ENCODE measurements at places on chromosomes 4 and X. TPM values are rescaled to one million over a fixed set of nuclear protein-coding genes. Genes with fewer than 3 reads are reported as not detected.

CCSER1 gene
- total RNA-seq: 1.1 TPM

DNA sequence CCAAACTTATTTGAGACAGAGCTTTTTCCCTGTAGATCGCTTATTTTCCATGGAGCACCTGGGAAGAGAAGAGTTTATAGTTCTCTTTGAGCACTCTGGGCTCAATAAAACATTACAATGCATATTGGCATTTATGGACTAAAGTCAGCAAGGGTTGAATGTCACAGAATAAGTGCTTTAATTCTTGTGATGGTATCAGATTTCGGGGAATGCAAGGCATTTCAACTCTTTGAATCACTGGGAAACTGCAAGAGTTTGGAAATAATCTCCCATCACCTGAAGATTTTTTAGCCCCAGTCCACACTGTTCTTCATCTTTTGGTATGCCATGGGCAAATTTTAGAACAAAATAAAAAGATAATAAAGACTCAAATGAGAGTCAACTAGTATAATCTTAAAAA, 111.5 kb upstream of the WDFY3 start:
- H3K4me3 ChIP-seq: no peak overlapping the region
- no peaks in the 10 kb centered on the region for H3K27me3 ChIP-seq
- no peaks in the 10 kb centered on the region for H3K4me1 ChIP-seq
- H3K36me3 ChIP-seq: no peaks in the 10 kb centered on the region

GRCh38 chrX:134679644-134680043, 21.4 kb upstream of the PLAC1 start:
- H3K36me3 ChIP-seq: no peaks in the 10 kb centered on the region
- H3K4me3 ChIP-seq: no peak overlapping the region
- no peaks in the 10 kb centered on the region for H3K27me3 ChIP-seq

- H3K27me3 ChIP-seq: no peaks in the 10 kb centered on the region
- H3K36me3 ChIP-seq: no peaks in the 10 kb centered on the region
- H3K4me1 ChIP-seq: peaks cover 3% of the 10 kb centered on the region
- no peak overlapping the region for H3K4me3 ChIP-seq
- no peak overlapping the region for H3K27ac ChIP-seq
Measured at GRCh38 chr4:98680806-98681205, 22.4 kb upstream of the TSPAN5 start.

NPY2R gene
- total RNA-seq: not detected

P2RY10 gene
- 0.33 TPM for total RNA-seq

All from endodermal cell (in vitro differentiated cells).